ENCODE measurements at places on chromosomes 11 and 22.

- no peak for DNase-seq
Measured at GRCh38 chr22:39898997-39899396, 1.9 kb upstream of the GRAP2 start.

DNA sequence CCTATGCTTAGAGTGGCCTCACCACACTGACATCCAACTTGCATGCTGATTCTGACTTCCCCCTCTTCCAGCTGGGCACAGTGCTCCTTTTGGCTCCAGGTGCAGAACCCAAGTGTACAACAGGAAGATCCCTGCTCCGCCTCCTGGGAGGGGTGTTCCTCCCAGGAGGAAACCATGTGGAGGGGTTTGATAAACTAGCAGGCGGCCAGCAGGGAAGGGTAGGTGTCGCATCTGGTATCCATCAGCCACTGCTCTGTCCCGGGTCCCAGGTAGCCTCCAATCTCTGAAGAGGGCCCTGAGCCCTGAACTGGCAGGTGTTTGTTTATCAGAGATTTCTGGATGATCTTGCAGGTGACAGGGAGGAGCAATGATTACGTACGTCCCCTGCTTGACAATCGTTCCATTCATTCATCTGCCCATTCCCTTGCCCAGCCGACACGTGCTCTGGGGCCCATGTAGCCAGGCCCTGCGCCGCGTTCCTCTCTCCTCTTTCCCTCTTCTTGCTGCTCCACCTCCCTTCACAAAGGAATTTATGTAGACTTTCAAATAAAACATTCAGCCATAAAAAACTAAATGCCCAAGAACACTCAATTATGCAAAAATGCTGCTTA lies 41.2 kb upstream of the MICAL2 start:
- no peak for DNase-seq

DNA sequence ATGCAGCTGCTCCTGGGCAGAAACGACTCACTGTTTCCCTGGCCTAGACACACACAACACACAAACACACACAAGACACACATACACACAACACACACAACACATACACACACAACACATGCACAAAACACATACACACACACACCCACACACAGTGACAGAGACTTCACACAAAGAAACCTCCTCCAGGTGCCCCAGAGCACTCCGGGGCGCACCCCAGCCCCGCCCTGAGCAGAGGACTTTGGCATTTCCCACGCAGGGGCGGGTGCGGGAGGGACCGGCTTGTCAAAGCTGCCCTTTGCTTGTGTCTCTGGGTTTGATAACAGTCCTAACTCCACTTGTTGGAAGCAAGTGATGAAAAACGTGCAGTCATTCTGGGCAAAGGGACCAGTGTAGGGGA lies 6.5 kb downstream of the APOBEC3A start:
- DNase-seq, result no peak

DNA sequence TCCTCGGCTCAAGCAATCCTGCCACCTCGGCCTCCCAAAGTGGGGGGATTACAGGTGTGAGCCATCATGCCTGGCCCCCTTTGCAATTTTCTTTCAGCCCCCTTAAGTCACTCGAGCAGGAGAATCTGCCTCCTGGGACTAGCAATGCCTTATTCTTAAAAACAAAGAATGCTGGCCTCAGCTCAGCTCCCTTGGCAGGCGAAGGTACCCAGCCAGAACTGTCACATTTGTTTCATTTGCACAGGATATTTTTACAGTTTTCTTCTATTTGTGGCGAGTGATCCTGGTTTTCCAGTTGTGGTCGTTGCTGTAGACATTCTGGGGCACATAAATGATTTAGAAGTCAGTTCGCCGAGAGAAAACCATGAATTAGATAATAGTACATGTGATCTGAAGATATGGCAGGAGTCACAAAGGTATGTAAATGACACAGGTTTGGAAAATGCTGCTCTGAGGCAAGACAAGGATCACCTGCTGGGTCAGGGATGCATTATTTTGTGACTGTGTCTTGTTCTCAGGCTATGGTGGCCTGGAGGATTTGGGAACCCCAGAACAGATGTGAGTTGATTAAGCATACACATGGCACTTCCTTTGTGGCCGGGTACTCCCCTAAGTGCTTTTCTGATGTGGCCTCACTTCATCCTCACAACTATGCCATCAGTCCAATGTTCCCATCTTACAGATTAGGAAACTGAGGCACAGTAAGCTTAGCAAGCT lies 51.2 kb upstream of the SLC22A12 start:
- DNase-seq, result no peak

GRCh38 chr11:70580036-70580805 lies 181.9 kb downstream of the CTTN start:
- DNase-seq, result no peak

Measured in activated CD8-positive, alpha-beta memory T cell treated with anti-CD3 and anti-CD28 coated beads for 48 hours (primary cell).